ENCODE measurements at places on chromosomes 11 and 22.
A peak's percentile ranks its signal among the peaks of the same experiment; 100 is the strongest.

DNA sequence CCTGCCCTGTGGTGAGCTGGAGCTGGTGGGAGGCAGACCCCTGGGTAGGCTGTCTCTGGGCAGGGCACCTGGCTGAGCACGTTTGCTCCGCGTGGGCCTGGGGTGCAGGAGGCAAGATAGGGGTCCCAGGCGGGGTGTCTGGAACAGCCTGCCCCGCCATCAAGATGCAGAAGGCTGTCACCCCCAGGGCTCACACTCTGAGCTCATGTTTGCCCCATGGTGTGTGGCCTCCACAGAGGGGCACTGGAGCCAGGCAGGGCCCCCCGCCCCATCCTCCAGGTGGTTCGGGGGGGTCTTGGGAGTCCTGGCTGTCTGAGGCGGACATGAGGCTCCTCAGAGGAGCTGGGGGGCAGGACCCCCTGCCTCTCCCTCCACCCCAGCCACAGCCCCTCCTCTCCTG, 28.9 kb upstream of the CARS1 start:
- DNase-seq, result no peak

- peak; percentile 60 for DNase-seq
These were observed 20.7 kb downstream of the ELF5 start for GRCh38 chr11:34492806-34493414.

DNA sequence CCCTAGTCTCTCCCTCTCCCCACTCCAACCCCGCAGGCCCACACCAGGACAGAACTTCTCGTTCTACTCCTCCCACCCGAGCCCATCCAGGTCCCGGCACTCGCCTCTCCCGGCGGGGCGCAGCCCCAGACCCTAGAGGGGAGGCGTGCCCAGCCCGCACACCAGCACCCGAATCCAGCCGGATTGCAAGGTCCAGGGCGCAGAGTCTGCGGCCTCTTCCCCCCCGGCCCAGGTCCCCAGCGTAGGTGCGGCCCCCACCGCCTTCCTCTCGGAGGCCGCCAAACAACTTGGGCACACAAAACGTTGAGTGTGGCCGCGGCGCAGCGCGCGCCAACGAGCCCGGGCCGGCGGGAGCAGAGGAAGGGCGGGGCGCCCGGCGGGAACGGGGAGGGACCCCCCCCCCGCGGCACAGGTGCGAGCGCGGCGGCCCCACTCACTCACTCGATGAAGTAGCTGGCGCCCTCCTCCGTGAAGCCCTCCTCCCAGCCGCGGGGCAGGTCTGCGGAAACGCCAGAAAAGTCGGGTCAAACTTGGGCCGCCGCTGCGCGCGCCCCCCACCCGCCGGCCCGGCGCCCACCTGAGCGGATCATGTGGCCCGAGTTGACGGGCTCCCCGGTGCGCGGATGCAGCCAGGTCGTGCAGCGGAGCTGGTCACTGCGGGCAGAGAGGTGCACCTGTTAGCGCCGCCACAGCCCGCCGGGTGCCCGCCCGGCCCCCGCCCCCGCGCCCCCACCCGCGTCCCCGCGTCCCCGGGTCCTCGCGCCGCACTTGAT, 480 bp downstream of the PLEKHA7 start:
- no peak for DNase-seq

- peak; percentile 43 for DNase-seq
These were observed 15.0 kb downstream of the VWCE start for GRCh38 chr11:61279934-61280659.

GRCh38 chr22:26643418-26644100, 13.8 kb upstream of the MIAT start:
- DNase-seq, result no peak

DNA sequence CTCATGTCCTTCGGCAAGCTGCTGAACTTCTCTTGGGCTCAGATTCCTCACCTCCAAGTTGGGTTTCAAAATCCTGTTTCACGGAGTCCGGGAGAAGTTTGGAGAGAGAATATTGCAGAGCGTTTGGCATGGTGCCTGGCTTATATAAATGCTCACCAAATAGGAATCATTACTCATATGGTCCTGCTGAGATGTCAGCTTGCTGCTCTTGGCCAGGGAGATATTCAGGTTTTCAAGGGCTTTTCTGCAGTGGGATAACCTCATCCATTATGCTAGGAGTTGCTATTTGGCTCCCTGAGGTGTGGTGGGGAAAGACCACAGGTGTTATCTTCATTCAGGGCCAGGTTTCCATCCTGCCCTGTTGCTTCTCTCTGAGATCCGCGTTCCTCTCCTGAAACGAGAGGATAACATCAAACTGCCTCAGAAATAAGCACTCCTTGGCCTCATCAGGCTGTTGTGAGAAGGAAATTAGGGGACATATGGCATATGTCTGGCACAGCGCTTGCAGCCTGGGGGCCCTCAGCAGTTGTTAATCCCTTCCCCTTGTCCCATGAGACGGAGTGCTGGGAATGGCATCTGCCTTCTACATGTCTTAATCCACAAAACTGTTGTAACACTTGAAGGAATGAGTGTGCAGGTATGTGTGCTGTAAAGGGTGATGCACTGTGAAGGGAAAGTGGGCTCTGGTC, 29.9 kb upstream of the ACER3 start:
- DNase-seq, result peak; percentile 65

DNA sequence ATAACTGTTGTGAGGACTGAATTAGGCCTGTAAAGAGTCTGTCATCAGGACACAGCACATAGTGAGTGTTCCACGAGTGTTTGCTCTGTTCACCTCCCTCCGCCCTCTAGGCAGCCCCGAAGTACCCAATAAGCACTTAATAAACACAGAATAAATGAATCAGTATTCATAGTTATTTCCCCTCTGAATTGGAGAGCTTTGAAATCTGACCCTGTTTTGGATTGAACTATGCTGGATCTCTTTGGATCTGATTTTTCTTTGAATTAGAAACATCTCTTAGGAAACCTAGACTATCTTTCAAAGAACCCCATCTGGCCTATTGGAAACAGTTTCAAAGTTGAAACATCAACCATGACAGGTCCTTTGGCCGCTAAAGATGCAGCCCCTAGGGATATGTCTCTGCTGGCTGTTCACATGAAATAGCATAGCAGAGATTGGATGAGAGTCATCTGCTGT, 615.5 kb downstream of the NTM start:
- no peak for DNase-seq

Data from fibroblast of skin of right biceps (primary cell).